ENCODE measurements at places on chromosomes 3 and 15.

GRCh38 chr3:49470714-49471420 is 800 bp downstream of the DAG1 start:
- DNase-seq = no peak

DNA sequence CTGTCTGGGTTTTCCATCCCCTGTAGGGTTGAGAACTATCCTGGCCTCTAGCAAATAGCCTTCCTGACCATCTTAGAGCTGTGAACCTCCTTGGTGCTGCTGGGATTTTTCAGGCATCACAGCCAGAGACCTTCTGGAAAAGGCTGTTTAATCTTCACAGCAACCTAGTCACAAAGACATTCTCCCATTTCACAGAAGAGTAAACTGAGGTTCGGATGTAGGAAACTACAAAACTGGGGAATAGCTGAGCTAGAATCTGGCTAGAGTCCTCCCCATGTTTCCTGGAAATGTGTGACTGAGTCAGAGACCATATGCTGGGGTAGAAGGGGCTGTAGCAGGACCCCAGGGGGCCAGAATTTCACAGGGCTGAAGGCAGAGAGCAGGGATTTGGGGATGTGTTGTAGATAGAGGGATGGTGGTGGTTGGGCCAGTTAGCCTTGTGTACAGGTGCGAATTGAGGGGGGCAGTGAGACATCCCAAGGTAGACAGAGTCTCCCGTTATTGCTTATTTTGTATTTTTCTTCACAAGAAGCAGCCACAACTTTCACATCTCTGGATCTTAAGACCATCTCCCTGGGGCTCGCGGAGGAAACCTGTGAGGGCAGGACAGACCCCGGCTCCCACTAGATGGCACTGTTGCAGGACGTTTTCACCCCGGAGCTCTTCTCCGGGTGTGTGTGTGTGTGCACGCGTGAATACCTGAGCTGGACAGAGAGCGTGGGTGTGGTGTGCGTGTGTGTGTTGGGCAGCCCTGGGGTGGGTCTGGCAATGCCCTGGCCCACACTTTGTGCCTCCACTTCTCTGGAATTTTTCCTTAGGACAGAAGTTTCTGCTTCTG is 66.9 kb upstream of the PRR23C start:
- DNase-seq = no peak

GRCh38 chr3:127755305-127755681 is 67.0 kb downstream of the MGLL start:
- DNase-seq = no peak

DNA sequence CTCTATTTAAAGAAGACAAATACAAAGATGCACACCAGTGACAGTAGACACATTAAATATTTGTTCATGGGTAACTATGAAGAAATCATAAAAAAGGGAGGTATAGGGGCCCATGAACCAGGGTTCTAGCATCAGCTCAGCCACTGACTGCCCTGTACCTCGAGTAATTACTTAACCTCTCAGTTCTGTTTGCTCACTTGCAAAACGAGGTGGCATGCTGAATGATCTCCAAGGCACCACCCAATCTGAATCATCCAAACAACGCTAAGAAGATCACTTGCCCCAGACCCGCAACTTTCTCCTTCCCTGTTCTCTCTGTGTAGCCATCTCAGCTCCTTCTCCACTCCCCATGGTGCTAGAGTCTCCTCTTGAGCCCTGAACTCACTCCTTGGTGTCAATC is 374.7 kb downstream of the VPS13C start:
- no peak for DNase-seq

DNA sequence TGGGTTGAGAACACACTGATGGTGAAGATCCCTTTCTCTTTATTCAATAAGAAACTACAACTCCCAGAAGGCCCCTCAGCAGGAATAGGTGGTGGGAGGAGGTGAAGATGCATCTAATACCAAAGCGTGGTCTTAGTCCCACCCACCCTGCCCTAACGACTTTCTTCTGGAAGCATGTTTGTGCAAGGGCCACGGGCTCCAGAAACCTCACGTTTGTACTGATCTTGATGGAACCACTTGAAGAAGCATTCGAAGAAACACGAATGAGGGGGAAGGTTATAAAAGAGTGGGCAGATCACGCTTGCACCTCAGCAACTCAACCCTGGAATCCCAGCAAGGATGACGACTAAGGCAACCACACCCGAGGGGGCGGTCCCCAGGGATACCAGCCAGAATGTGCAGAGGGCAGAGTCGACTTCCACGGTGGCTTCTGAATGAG is 10.6 kb upstream of the SLC25A36 start:
- DNase-seq = no peak

- DNase-seq = no peak
These were observed 16.9 kb upstream of the FAM81A start for GRCh38 chr15:59420986-59421618.

GRCh38 chr3:190119461-190120268 is 1.0 kb downstream of the P3H2 start:
- DNase-seq = no peak

- DNase-seq = no peak
These were observed 140.1 kb downstream of the IL20RB start for GRCh38 chr3:137097852-137098251.

DNA sequence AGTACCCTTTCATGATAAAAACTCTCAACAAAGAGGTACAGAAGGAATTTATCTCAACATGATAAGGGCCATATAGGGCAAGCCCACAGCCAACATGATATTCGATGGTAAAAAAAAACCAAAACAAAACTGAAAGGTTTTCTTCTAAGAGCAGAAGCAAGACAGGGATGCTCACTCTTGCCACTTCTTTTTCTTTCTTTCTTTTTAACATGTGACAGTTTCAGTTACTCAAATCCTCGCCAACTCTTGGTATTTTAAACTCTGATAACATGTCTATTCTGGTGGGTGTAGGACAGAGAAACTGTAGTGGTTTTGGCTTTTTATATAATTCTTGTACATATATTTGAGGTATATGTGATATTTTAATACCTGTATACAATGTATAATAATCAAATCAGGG is 74.0 kb upstream of the NMNAT3 start:
- no peak for DNase-seq

- DNase-seq = no peak
These were observed 136.4 kb downstream of the ATP8B4 start for GRCh38 chr15:49982584-49982983.

DNA sequence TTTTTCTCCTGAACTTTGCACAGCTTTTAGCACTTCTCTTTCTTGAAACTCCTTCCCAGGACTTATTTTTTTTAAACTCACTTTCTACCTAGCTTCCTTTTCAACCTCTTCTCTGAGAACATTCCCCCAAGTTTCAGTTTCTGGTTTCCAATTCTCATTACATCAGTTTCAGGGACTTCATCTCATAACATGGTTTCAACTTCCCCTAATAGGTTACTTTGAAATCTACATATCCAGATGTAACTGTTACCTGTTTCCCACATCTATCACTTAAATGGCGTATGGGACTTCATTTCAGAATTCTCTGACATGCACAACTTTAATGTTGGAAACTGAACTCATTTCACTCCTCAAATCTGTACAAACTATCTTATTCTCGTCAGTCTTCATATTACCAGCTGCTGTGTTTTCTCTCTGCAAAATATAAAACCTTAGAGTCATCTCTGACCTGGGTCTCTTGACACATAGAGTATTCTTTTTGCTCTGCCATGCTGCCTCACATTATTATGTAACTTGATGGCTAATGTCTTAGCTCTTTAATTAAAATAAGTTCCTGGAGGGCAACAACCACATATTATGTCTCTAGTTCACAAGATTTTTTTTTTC is 58.4 kb downstream of the NME9 start:
- DNase-seq = no peak

DNA sequence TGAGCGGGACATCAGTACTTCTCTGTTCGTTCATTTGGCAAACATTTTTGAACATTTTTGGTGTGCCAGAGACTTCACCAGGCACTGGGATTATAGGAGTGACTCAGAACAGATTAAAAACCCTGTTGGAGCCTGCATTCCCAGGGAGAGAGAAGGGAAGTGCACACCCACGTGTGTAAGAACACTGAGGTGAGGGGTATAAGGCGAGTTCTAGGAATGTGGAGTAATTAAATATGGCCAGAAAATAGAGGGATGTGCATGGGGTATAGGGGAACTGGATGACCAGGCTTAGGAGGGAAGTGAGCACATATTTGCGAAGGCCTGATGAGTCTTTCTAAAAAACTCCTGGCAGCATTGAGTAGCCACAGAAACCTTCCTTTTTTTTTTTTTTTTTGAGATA is 401.2 kb upstream of the C2CD4B start:
- no peak for DNase-seq

GRCh38 chr3:131082871-131083863 is 56.5 kb downstream of the NEK11 start:
- DNase-seq = no peak

- DNase-seq = no peak
These were observed 28.9 kb upstream of the ZNF385D start for GRCh38 chr3:21779909-21780308.

DNA sequence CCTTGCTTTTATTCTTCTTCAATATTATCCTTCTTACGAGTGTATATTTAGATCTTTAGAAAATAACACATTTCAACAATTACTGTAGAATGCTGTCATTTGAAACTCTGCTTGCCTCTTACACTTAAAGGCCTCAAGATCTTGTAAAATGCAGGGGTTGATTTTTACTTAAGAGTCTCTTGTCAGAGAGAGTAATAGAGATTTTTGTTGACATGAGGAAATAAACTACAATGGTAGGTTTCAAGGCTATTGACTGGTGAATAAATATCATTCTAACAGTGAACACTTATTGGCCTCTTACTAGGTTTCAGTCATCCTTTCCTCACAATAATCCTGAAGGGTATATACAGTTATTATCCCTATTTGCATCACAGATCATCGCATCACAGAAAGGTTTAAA is 344.6 kb downstream of the GBE1 start:
- DNase-seq = no peak

DNA sequence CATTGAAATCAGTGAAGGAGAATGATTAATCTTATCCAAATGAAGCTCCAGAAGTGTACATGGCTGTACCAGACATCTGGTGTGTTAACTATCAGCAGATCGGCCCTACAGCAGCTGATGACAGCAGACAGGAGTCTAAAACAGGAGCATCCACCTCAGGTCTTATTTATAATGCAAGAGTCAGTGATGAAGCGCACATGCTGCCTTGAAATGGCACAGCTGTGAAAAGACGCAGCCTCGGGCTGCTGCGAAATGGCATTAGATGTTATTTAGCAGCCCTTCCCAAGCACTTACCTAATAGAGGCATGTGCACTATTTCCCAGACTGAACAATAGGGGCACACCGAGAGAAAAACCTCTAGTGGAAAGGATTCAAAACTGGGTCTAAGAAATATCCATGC is 472.3 kb upstream of the CBLB start:
- no peak for DNase-seq

GRCh38 chr3:32336113-32336498 is 55.5 kb upstream of the CMTM7 start:
- no peak for DNase-seq
